Stimulated activated CD4-positive, alpha-beta T cell treated with anti-CD3 and anti-CD28 coated beads, Interleukin-1b, Interleukin-23, amount 100 ng/mL, for 1 hour (primary cell): ENCODE measurements at places on chromosomes 16 and 17.

- no peak for DNase-seq
Observed at GRCh38 chr17:32596628-32597027, 109.8 kb downstream of the CDK5R1 start.

DNA sequence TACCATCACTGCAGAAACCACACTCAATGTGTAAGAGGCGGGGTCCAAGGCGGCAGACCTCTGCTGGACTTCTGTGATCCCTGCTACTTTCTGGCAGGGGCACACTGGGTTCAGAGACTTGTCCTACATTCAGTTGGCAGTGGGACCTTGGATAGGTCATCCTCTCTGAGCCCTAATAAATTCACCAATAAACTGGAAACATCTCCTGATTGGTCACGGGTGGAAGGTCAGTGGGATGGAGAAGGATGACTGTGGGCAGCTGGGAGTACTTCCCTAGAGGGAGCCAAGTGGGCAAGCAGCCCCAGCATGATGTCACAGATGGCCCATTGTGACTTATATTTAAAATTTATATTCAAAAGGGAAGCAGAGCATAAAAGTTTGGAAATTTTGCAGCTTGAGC lies 49.7 kb downstream of the RNF112 start:
- DNase-seq = no peak

DNA sequence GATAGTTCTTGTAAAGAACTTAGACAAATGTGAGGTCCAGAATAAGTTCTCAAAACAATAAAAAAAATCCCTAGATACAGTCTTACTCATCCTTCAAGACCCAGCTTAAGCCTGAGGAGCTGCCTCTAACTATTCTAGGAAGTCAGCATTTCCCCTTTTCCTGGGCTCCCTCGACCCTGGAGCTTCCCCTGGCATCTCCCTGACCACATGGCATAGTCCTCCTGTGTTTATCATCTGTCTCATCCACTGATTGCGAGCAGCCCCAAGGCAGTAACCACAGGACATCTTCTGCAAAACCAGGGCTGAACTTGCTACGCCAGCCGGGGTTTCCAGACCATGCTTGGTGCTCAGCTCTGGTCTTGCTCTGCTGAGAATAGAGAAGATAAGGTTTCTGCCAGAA lies 36.7 kb upstream of the NLRP1 start:
- DNase-seq = no peak

DNA sequence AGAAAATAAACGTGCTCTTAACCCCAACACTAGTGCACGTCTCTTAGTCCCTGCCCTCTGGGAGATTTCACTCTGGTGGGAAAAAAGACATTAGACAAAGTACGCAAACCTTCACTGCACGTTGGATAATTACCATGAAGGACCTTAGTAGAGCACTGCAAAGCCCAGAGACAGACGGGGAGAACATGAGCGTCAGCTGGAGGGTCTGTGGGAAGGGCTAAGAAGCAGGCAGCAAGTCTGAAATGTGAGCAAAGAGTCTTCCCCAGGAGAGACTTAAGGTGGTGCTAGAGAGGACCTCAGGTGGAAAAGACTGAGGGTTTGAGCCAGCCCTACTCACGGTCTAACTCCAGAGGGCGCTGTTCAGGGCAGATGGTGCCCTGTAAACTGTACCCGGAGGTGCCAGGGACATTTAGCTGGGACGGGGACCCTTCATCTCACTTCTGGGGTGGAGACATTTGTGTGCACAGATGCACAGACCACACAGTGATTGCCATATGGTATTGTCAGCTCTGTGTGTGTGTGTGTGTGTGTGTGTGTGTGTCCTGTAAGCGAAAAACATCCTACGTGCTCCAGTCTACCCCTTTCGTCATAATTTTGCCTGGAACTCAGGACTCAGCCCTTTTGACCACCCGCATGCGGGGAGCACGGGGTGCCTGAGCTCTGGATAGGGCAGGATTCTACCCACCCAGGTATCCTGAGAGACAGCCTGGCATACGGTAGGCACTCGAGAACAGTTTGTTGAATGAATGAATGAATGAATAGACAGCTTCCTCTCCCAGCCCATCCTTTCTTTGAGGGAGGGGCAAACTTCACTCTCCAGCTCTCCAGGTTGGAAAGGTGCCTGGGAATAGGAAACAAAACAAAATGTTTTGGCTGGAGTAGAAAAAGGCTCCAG lies 10.1 kb upstream of the STAC2 start:
- no peak for DNase-seq

DNA sequence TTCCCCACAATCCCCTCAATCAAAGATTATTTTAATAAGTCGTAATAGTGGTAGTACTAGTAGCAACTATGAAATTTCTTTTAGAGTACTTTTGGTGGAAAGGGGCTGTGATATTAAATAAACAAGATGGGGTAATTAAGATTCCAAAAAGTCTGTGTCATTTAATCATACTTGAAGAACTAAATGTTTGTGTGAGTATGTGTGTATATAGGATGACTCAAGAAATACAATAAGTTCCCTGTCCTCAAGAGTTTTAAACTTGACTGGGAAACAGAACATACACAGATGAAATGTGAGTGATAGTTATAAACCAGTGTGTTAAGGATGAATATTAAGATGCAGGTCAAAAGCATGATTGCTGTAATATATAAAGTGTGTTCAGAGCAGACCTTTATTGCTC lies 2.3 kb downstream of the ALDH3A2 start:
- no peak for DNase-seq

- no peak for DNase-seq
Observed at GRCh38 chr17:58320570-58321323, 7.8 kb downstream of the TSPOAP1 start.

- no peak for DNase-seq
Observed at GRCh38 chr17:50513495-50513894, 5.3 kb downstream of the MYCBPAP start.

DNA sequence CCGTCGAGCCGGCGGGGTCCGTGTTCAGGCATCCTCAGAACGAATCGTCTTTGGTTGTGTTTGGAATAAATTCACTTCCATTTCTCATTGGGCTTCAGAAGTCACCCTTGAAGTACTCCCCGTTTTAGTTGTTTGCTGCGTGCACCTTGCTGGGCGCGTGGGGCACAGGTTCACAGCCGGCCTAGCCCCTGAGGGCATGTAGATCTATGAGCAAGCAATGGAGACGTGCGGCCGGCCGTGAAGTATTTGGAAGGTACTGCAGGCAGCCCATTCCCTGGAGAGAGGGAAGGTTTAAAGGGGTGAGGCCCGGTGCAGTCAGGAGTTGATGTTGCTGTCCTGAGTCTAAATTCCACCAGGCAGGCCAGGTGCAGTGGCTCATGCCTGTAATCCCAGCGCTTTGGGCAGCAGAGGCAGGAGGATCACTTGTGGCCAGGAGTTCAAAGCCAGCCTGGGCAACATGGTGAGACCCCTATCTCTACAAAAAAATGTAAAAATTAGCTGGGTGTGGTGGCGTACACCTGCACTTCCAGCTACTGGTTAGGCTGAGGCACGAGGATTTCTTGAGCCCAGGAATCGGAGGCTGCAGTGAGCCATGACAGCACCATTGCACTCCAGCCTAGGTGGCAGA lies 714 bp downstream of the ACSF3 start:
- DNase-seq = no peak

DNA sequence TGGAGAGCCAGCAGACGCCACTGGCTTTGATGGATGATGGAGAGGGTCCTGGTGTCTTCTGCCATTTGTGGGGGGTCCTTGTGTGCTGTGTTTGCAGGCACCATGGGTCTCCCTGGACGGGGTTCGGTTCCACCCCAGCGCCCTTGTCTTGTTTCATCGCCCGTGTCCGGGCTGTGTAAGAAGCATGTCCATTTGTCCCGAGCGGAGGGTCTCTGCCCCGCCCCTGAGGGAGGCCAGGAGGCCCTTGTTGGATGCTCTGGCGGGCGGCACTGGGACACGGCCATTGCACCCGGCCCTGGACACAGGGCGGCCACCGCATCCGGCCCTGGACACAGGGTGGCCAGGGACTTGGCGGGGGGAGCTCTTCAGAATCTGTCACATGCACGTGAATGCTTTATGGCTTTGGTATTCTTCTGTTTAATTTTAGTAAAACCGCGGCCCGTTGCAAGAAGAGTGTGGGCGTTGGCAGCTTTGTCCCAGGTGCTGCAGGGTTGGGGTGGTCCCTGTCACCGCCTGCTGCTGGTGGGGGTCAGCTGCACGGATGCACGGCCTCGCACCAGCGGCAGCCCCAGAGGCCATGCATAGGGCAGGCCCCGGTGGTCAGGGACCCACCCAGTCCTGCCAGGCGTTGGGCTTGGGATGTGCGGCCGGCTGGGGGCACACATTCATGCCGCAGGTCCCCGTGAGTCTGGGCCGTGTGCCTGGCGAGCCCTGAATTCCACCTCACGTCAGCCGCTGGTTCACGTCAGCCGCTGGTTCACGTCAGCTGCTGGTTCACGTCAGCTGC lies 21.0 kb upstream of the ZNF750 start:
- DNase-seq = no peak

DNA sequence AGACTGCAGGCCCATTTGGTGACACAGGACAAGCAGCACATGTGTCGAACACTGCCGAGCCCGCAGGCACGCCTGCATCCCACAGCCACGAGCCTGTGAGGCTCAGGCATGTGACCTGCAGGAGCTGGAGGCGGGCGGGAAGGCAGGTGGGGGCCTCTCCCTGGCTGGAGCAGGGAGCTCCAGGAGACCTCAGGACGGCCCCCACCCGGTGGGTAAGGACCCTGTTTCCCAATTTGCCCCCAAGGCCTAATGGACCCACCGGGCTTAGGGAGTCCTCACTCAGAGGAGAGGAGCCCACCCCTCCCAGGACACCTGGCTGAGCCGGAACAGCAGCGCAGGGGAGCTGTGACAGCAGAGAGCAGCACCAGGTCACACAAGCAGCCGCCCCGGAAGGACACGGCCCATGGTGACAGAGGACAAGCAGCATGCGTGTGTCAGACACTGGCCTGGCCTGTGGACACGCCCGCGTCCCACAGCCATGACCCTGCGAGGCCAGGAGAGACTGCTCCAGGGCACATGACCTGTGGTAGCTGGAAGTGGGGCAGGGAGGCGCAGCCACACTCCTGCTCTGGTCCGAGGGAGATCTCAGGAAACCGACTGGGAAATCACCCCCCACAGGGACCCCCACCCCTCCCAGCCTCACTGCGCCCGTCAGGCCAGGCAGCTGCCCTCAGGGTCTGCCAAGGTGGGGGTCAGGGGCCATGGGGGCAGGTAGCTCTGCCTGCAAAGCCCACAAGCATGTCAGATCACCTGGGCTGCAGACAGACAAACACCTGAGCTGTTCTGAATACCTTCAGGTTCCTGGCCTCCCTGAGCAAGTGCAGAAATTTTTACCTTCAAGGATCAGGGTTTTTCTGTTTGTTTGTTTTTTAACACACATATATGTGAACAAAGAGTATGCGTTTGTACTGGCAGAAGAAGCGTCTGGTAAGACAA lies 2.4 kb downstream of the SPSB3 start:
- DNase-seq = no peak

DNA sequence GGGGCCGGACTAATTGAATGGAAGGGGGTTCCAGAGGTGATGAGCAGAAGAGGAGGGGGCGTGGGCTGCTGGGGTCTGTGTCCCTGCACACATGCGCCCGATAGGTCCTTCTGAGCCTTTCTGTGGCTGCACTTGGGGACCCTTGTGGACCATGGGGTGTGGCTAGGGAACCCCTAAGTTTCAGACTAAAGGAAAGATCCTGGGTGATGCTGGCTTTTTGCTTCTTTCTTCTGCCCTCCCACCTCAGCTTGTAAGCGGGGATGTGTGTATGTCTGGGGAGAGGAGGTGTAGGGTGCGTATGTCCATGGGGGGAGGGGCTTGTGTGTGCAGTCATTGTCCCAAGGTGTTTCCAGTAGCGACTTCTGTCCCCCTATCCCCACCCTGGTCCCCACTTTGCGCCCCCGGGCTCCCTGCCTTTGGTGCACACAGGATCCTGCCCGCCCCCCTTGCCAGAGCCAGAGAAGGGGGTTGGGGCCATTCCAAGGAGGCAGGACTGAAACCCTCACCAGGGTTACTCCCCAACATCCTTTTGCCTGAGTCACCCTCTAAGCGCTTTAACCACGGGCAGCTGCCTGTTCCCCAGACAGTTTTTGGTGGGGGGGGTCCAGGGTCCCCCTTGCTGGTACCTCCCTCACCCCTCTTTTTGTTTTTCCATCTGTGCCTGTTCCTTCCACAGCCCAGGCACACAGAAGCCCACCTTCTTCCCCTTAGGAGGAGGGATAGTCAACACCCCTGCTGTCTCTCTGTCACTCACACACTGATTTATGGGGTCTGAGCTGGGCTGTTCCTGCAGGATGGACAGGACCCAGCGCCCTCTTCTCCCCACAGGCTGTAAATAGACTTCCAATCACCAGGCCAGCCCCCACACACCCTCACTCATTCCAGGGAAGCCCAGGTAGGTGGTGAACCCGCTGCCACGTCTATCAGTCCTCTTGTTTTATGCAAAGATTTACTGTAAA lies 83.2 kb downstream of the ARHGAP23 start:
- no peak for DNase-seq

GRCh38 chr17:39750131-39751015 lies 12.6 kb downstream of the GRB7 start:
- DNase-seq = no peak

DNA sequence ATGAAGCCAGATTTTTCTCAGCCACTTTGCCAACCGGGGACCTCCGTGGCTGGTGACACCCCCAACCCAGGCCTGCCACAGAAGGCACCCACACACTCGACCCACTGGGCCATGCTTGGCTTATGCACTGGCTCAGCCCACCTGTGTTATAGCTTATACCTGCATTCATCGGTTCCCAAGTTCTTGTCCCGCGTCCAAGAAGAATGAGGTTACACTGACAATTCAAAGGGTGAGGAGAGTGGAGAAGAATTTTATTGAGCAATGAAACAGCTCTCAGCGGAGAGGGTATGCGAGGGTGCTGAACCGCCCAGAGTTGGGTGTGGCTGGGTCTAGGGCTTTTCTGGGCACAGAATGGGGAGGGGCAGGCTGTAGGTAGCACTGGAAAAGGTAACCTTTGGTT lies 22.2 kb upstream of the CDH15 start:
- DNase-seq = no peak

- no peak for DNase-seq
Observed at GRCh38 chr17:64920026-64920418, 744 bp upstream of the LRRC37A3 start.

DNA sequence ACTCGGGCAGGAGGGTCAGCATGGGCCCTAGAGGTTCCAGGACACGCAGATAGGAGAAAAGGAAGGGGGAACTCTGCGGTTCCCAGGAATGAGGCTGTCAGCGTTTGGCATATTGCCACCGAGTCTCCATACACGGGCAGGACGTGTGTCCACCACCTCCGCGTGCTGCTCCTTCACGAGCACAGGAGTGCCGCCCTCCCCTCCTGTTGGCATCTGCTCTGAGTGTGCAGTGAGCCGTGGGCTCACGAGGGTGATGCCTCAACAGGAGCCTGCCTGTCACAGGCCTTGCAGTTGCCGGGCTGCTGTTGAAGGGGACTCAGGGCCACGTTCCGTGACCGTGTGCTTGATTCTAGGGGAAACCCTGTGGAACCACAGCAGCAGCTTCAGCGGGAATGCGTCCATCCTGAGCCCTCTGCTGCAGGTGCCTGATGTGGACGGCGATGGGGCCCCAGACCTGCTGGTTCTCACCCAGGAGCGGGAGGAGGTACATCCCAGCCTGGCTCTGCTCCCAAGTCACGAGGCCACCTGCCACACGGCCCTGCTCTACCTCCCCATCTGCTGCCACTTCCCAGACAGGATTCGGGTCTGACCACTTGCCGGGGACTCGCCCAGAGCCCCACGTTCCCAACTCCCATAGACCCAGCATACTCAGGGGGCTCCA lies 14.6 kb downstream of the RGS11 start:
- DNase-seq = no peak

GRCh38 chr16:50606431-50607050 lies 58.3 kb downstream of the NKD1 start:
- no peak for DNase-seq

GRCh38 chr16:88345721-88346560 lies 36.8 kb upstream of the ZNF469 start:
- DNase-seq = no peak

- no peak for DNase-seq
Observed at GRCh38 chr17:34920676-34921075, 40.6 kb downstream of the CCT6B start.
